ENCODE measurements at places on chromosomes 1 and 21. TPM values are rescaled to one million over a fixed set of nuclear protein-coding genes. Genes with fewer than 3 reads are reported as not detected.

MASP2 gene
- total RNA-seq = not detected

DMBX1 gene
- total RNA-seq = not detected

NBPF20 gene
- total RNA-seq = 3.1 TPM

KRTAP10-5 gene
- not detected for total RNA-seq

FCRLB gene
- 2.6 TPM for total RNA-seq

TRIM67 gene
- total RNA-seq = 0.63 TPM

TACSTD2 gene
- 183 TPM for total RNA-seq

PCBP3 gene
- total RNA-seq = 1.3 TPM

LELP1 gene
- not detected for total RNA-seq

PCSK9 gene
- total RNA-seq = 4.5 TPM

FMN2 gene
- 0.33 TPM for total RNA-seq

DNA sequence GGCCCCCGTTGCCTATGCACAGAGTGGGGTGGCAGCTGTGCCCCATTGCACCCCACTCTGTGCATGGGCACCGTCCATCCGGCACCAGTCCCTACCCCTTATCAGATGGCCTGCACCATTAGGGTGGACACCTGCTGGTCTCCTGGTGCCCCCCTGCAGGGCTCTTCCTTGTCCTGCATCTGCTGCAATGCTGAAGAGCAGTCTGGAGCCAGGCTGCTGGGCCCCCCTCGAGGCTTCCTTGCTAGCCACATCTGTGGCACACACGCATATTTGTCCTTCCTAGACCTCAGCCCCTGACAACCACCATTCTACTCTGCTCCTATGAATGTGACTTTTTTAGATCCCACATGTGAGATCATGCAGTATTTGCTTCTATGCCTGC is 56.4 kb downstream of the COL18A1 start:
- DNase-seq = no peak

- DNase-seq = no peak
Observed at GRCh38 chr1:115229016-115229415, 109.0 kb downstream of the NGF start.

GRCh38 chr1:198275597-198275996 is 118.8 kb downstream of the NEK7 start:
- DNase-seq = no peak

GRCh38 chr1:91697861-91698260 is 188.1 kb downstream of the TGFBR3 start:
- DNase-seq = no peak

GRCh38 chr1:115545791-115546733 is 95.7 kb upstream of the VANGL1 start:
- DNase-seq = peak; percentile 93

DNA sequence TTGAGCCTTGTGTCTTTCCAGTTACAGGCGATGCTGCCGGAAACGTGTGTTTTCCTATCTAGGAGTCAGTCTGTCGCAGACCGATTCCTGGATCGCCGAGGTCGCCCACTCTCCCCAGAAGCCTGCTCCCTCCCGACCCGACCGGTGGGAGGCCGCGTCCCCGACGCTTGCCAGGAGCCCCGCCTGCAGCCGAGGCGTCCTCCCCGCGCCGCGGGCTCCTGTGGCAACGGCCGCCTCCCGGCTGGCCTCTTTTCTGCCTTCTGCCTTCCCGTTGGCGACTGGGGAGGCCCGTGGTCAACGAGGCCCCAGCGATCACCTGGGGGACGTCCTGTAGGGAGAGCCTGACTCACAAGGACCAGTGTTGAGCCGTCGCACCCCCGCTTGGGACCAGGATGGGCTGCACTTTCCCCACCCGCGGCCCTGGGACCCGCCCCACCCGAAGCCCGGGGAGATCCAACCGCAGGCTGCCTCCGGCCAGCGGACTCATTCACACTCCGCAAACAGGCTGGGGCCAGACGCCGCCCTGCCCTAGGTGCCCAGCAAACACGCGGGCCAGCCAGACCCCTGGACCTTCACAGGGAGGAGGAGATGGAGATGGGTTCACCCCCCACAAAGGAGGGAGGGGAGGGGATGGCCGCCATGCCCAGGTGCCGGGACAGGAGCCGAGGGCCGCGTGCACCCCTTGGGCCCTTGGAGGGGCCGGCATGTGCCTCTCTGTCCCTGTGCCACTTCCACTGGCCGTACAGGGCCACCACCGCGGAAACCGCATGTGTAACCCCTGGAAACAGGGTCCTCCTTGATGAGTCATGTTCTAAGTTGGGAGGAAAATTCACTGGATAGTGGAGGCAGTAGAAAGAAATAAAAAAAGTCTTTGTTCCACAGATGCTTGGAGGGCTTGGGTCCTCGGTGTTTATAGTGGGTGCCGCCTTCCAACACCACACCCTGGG is 7.2 kb upstream of the COL6A1 start:
- DNase-seq = no peak

- no peak for DNase-seq
Observed at GRCh38 chr1:61102041-61102440, 19.7 kb downstream of the NFIA start.

GRCh38 chr21:17758683-17759082 is 60.5 kb downstream of the C21orf91 start:
- no peak for DNase-seq

GRCh38 chr1:42923367-42924081 is 35.1 kb downstream of the SLC2A1 start:
- no peak for DNase-seq

DNA sequence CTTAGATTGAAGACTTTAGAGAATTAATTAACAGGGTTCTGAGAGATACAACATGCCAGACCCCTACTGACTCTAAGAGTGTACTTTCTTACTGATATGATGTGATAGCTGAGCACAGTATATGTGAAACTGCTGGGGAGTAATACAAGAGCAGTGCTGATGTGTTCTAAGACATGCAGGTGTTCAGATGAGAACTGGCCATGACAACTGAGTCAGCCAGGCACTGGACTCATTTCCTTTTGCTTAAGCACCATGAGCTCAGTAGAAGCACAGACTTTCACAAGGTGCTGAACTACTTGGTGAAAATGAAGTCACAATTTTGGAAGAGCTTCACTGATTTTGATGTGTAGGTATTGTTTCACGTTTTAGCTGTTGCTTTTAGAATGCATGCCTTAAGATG is 15.9 kb upstream of the POGZ start:
- no peak for DNase-seq

DNA sequence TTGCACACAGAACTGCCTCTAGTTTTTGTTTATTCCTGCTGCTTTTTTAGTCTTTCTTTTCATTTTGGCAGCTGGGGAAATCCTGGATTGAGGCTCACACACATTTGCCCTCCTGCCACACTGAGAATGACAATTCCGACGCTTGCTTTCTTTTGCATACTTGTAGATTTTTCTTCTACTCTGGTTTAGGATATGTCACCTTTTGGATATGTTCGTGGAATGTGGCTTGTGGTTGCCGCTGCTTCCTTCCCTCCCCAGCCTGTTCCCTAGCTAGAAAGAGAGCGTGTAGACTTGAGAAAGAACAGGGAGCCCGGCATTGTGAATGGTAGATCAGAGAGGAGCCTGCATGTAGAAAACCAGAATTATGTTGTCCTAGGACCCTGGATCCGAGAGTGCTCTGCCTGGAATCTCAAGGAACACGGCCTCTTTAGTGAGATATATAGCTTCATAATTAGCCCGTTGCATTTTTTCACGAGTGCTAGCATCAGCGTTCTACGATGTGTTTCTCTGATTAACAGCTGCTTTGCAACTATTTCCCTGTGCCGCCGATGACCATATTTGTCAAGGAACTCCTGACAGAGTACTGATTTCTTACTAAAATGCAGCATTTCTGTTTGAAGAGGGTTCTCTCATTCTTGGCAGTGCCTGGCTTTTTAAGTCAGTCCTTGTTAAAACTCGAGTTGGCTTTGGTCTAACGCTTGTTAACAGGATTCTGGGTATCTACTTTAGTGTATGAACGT is 56.2 kb downstream of the PEX14 start:
- peak; percentile 51 for DNase-seq

DNA sequence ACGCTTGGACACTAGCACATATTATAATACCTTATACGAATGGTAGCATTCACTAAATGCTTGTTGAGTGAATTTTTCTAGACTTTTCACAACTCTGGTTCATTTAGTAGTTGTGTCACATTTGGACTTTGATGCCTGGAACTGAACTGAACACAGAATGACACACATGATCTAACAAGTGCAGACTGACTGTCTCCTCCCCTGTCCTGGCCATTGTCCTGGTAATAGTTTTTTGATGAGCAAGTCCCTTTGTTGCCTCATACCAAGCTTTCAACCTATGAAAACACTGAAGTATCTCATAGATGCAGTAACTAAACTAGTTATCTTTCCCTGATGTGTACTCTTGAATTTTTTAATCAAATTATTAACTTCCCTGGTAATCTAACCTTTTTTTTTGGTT is 66.4 kb downstream of the LRRC8D start:
- no peak for DNase-seq

GRCh38 chr1:3564921-3565831 is 46.1 kb downstream of the MEGF6 start:
- no peak for DNase-seq

DNA sequence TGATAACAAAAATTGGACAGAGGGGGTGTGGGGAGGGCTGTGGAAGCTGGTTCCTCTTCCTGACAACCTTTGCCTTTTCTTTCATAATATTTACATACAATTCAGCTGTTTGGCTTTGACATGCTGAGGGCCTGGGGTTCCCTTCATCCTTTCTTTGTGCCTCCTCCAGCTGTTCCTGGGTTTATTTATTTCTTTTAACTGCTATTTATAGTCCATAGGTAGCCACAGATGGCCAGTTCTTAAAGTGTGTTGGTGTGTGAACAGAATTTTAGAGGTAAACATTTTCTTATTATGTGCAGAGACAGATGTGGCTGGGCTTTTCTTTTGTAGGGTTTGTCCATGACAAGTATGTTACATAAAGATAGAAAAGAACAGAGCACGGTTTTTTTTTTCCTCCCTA is 34.1 kb upstream of the CNIH3 start:
- no peak for DNase-seq

GRCh38 chr1:67817319-67817718 is 15.9 kb downstream of the GNG12 start:
- no peak for DNase-seq

DNA sequence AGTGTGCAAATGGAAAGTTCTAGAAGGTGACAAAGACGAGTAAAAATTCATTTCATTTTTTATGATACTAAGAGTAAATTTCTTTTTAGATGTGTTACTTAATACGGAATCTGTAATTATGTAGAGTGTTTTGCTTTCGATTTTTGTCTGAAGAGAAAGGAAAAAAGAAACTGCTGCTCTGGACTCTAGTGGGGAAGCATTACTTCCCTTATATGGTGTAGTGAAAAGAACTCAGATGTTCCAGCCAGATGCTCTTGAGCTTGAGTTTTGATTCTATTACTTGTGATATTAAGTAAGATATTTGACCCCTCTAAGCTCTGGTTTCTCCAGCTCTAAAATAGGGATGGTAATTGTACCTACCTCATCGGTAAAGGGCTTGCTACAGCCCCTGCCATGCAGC is 12.2 kb upstream of the GPR161 start:
- no peak for DNase-seq

DNA sequence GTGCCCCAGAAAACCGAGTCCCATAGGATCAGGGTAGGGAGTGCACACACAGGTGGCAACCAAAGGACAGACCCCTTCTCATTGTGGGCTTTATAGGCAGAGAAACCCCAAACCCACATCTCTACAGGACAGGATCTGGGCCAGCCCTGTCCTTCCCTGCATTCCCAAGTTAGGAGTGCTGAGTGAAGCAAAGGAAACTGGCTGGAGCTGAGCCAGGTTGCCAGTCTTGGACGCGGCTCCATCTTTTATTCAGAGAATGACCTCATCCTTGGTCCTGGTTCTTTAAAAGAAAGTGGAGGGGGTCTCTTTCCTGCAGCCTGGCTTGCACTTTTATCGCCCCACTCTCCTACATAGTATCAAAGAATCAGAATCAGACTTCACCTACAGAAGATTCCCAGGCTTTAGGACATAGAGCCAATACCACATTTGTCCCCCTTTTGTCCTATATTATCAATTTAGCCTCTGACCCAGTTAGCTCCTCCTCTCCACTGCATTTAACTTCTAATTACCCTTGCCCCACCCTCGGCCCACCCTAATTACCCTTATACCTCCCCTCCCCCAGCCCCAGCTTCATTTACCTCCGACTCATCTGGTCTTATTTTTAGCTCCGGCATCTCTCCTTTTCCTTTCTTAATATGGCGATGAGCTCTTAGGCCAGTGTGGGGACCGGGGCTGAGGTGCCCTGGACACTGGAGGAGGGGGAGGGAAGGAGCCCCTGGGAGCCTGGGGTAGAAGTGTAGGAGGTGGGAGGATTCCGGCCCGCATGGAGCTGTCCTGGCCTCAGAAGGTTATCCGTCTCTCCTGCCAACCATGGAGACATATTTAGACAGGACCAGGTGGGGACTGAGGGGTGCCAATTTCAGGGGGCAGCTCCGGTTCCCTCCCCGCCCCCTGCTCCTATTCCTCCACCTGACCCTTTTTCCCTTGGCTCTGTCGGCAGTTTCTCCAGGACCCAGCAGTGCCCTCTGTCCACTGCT is at the start of gene CASQ1:
TSS of gene CASQ1 (plus strand) at position 927 of the 977 bp plus-strand sequence. CDS start 177 bp downstream, outside the sequence.
- DNase-seq = no peak

DNA sequence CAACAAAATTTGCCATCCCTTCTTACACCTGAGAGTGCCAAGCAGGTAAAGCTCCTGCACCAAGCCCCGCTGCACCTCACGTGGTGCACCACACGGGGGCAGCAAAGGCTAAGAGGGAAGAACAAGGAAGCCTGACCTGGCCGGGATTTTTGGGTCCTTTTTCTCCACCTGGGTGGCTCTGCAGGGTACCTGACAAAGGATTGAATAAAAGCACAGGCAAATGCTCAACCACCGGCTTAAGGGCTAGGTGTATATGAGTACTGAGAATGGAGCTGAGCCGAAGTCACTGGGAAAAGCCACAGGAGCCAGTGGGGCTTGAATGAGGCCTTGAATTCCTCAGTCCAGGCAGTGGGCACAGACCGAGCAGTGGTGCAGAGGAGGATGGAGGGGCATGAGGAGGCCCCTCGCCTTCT is 36.4 kb downstream of the ZNF697 start:
- DNase-seq = no peak

GRCh38 chr1:88685259-88685620 is 1.2 kb downstream of the PKN2 start:
- no peak for DNase-seq

DNA sequence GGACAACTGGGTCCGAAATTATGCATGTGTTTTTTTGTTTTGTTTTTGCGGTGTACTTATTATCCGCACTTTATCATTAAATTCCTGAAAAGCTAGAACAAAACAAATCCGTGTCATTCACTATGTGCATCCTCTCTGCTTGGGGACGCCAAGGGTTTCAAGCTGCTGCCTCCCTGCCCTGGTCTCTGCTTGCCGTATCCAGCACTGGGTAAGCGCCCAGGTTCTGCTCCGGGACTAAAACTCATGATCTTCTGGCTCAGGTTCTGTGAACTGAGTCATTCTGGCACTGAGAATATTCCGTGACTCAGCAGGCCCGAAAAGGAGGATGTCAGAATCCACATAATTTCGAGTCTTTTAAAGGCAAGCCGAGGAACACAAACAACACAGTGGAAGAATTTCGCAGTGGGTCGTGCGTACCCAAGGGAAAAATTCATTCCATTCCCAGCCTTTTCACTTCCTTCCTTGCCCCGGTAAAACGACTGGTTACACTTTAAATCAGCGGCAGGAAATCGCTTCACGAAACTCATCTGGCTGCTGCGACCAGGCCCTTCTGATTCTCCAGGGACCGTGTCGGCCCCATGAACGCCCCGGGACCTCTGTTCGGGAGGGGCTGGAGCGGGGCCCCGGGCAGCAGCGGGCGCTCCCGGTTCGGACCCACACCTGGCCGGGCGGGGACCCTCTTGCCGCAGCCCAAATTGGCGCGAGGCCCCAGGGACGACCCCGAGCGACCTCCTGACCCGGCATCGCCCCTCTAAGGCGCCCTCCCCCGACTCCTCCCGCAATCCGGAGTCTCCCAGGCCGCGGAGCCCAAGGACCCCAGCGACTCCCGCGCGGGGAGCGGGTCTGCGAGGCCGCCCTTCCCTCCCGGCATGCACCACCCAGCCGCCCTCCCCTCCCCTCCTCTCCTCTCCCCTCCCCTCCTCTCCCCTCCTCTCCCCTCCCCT is 746 bp upstream of the LAMC1 start:
- peak; percentile 86 for DNase-seq
